ENCODE measurements at places on chromosomes 3 and 15. TPM values are rescaled to one million over a fixed set of nuclear protein-coding genes. Genes with fewer than 3 reads are reported as not detected.

The CAV3 gene
- not detected for total RNA-seq

The PLA2G4B gene
- total RNA-seq, result 0.91 TPM

The RAB5A gene
- total RNA-seq, result 74.8 TPM

The CCNL1 gene
- total RNA-seq, result 45.3 TPM

The CAMP gene
- total RNA-seq, result 0.83 TPM

DNA sequence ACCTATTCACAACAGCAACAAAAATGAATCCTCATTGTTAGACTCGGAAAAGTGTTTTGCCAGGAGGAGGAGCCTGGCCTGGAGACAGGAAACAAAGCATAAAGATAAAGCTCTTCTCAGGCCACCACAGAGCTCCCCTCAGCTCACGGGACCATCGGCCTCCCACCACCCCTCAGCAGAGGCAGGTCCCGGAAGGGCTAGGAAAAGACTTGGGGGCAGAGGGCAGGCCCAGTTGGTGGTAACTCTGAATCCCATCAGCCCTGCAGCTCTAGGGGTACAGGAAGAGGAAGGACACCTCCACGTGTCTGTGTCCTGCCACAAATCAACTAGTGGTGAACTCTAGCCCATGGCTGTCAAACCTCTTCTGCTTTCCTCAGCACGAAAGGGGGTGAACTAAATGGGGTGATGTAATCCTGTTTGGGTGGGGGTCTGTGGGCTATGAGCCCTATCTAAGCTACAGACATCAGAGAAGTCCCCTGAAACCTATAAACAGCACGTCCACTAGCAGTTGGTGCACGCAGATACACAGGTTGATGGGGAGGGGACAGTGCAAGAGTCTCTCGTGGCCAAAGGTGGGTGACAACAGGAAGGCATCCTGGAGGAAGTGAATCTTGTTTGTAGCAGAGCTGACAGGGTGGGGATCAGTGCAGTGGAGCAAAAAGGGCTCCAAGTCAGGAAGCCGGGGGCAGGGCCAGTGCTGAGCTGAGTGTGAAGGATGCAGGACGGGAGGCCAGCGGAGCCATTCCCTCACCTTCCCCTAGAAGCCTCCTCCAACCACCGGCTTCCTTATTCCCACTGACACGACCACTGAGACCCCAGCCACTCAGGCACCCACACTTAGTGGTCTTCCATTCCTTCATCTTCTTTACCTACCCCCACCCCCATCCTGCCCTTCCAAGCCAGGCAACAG is 111.1 kb upstream of the HACD2 start:
- peaks cover 12% of the 10 kb centered on the region for H3K36me3 ChIP-seq
- peak overlapping the region; percentile 81 for H3K4me3 ChIP-seq
- no peaks in the 10 kb centered on the region for H3K27me3 ChIP-seq
- DNase-seq, result no peak
- peak overlapping the region; percentile 95 for H3K27ac ChIP-seq

DNA sequence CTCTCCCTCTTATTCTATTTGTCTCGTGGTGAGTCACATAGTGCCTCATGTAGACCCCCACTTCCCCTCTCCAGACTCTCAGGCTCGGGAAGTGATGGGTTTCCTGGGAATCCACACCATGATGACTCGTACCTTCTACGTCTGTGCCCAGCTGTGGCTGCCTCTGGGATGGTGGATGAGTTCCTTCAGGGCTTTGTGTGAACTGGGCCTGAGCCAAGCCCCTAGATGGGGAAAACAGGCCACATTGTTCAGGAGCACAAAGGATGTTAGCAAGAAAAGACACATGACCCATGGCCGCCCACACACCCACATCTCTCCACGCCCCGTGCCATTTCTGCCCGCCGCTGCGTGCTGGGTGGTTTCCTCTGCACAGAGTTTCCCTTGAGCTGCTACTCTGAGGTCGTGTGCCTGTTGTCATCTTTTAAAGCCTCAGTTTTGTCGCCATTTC is 10.5 kb downstream of the ISG20 start:
- H3K36me3 ChIP-seq, result no peaks in the 10 kb centered on the region
- no peak overlapping the region for H3K4me3 ChIP-seq
- no peaks in the 10 kb centered on the region for H3K27me3 ChIP-seq

DNA sequence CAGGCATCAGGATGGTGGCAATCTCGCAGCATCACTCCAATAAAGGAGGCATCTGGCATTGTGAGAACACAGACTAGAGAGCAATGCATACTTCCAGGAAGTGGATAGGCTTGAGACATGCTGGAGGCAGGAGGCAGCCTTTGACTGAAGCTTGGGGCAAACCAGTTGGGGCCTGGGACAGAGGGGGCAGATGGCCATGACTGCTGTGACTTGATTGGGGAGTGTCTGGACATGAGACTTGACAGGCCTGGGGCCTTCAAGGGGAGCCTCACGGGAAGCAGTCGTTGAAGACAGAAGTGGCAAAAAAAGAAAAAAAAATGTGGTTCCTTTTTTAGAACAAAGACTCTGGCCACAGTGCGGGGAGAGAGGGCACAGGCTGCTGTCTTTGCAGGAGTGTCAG is 44.7 kb upstream of the CHRNA7 start:
- H3K27ac ChIP-seq, result no peak overlapping the region
- H3K36me3 ChIP-seq, result no peaks in the 10 kb centered on the region
- no peaks in the 10 kb centered on the region for H3K27me3 ChIP-seq
- no peaks in the 10 kb centered on the region for H3K4me1 ChIP-seq
- no peak for DNase-seq

GRCh38 chr3:162217647-162218046 is 721.0 kb downstream of the OTOL1 start:
- peaks cover 13% of the 10 kb centered on the region for H3K4me1 ChIP-seq
- H3K27me3 ChIP-seq, result no peaks in the 10 kb centered on the region
- no peak for DNase-seq

- no peak overlapping the region for H3K4me3 ChIP-seq
- no peaks in the 10 kb centered on the region for H3K36me3 ChIP-seq
- no peaks in the 10 kb centered on the region for H3K4me1 ChIP-seq
- no peaks in the 10 kb centered on the region for H3K27me3 ChIP-seq
Measured at GRCh38 chr15:27499191-27499590, 528.2 kb downstream of the GABRG3 start.

DNA sequence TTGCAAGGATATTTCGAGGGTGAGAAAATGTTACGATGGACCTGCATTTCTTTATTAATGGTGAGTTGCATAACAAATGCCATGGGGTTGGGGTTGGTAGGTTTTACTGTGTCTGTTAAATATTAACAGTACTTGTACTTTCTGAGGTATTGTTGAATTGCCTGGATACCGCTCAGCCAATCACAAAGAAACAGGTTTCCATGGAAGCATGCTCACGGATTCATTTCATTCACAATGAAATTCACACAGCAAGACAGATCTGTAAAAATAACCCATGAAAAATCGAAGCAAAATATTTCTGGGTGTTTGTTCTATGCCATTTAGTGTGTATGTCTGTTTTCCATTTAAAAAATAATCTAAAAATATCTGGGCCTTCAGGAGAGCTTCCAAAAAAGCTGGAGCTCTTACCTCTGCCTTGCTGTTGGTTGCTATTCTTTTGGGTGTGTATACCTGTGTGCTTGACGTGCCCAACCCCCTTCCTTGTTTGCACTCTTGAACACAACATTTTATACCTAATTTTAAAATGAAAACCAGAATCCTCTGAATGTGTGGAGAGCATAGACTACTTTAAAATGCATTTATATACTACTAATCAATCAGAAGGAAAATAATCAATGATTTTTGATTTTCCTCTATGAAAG is 479.8 kb upstream of the TBL1XR1 start:
- H3K36me3 ChIP-seq, result no peaks in the 10 kb centered on the region
- no peak for DNase-seq
- H3K4me3 ChIP-seq, result no peak overlapping the region
- peaks cover 47% of the 10 kb centered on the region for H3K4me1 ChIP-seq
- no peaks in the 10 kb centered on the region for H3K27me3 ChIP-seq

DNA sequence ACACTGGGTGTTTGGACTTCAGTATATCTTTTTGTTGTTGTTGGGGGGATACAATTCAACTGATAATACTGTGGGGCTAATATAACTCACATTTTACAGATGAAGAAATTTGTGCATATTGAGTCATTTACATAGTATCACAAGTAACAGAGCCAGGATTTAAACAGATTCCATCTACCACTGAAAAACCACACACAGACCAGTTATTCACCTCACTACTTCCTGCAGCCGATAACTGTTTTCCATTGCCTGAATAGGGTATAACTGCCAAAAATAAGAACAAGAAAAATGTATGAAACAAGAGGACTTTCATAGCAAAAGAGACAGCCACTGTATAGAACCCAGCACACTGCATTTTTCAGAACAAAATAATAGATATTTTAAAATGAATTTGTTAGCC is 215.8 kb upstream of the CNTN6 start:
- H3K4me3 ChIP-seq, result no peak overlapping the region
- no peak overlapping the region for H3K27ac ChIP-seq
- DNase-seq, result no peak
- H3K27me3 ChIP-seq, result no peaks in the 10 kb centered on the region
- H3K36me3 ChIP-seq, result no peaks in the 10 kb centered on the region
- H3K4me1 ChIP-seq, result no peaks in the 10 kb centered on the region

- no peaks in the 10 kb centered on the region for H3K27me3 ChIP-seq
- peaks cover 18% of the 10 kb centered on the region for H3K4me1 ChIP-seq
- H3K4me3 ChIP-seq, result peak overlapping the region; percentile 85
- H3K27ac ChIP-seq, result peak overlapping the region; percentile 85
Measured at GRCh38 chr3:149085828-149086231, 503 bp downstream of the HLTF start.

GRCh38 chr3:5731100-5731499 is 543.6 kb downstream of the EDEM1 start:
- H3K4me1 ChIP-seq, result no peaks in the 10 kb centered on the region
- no peaks in the 10 kb centered on the region for H3K36me3 ChIP-seq
- no peak for DNase-seq
- no peaks in the 10 kb centered on the region for H3K27me3 ChIP-seq

DNA sequence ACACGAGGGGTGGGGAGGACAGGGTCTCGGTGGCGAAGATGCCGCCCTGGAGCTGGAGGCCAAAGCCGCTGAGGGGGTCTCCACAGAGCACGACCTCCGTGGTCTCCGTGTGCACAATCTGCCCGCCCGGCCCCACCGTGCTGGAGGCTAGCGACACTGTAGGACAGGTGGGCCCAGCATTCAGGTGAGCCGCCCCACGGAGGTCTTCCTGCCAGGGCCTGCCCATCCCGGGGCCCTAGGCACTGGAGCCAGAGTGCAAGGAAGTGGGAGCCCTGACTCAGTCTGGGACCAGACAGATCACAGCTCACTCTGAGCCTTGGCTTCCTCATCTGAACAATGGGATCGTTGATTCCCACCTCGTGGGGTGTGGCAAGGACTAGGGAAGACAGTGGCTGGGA is 25.8 kb downstream of the GRIP2 start:
- H3K27ac ChIP-seq, result no peak overlapping the region
- no peaks in the 10 kb centered on the region for H3K36me3 ChIP-seq
- no peaks in the 10 kb centered on the region for H3K4me1 ChIP-seq
- no peaks in the 10 kb centered on the region for H3K27me3 ChIP-seq
- H3K4me3 ChIP-seq, result no peak overlapping the region
- no peak for DNase-seq

- H3K27me3 ChIP-seq, result no peaks in the 10 kb centered on the region
- H3K36me3 ChIP-seq, result peaks cover 48% of the 10 kb centered on the region
- H3K27ac ChIP-seq, result no peak overlapping the region
- peaks cover 1% of the 10 kb centered on the region for H3K4me1 ChIP-seq
- no peak for DNase-seq
- H3K4me3 ChIP-seq, result no peak overlapping the region
Measured at GRCh38 chr3:49911611-49912010, 7.9 kb upstream of the MST1R start.

DNA sequence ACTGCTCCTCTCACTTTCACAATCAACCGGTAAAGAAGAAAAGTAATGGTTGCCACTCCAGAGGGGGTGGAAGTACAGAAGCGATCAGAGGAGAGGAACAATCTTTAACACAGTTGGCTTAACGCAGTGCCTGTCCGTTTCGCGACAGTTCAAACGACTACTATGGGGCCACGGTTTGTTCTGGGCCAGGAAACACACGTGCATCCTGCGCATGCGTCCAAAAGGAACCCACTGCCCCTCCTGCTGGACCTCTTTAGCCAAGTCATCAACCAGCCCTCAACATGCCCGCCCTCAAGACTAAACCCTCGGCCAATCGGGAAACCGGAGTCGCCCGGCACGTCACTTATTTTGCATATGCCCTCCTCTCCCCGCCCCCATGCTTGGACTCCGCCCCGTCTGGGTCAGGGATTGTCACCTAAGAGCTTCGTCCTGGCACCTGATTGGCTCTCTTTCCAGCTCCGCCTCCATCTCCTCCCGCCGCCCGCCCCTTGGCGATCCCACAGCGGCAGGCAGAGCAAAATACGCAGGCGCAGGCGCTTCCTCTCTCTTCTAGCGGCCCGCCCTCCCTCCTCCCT is 345 bp upstream of the CDV3 start:
- peak overlapping the region; percentile 77 for H3K4me3 ChIP-seq
- peak overlapping the region; percentile 95 for H3K27ac ChIP-seq
- H3K27me3 ChIP-seq, result no peaks in the 10 kb centered on the region
- peaks cover 64% of the 10 kb centered on the region for H3K4me1 ChIP-seq
- peak; percentile 100 for DNase-seq
- peaks cover 9% of the 10 kb centered on the region for H3K36me3 ChIP-seq

DNA sequence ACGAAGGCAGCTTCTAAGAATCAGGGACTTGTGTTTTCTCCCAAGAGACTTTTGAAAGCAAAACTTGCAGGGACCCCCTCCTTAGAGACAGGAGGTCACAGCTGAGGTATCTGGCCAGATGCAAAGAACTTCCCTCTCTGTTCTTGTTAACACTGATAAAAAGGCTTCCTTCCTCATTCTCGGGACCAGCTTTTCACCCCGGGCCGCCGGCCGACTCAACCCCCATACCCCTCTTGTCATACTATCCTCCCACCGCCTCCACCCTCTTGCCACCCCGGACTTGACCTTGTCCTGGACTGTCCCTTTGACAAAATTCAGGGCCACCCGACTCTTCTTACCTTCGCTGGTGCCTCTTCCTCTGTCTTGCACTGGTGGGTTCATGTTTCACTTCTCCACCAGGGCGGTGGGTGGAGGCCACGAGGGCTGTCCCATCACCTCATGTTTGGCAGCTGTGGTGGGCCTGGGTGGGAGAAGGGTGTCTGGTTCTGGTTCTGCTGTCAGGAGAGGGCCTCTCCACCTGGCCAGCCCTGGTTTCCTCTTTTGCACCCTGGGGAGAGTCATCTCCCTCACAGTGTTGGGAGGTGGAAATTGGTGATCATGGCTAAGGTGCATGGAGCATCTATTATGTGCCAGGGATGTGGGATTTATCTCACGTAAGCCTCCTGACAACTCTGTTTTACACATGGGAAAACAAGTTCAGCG is 32.5 kb downstream of the BHLHE40 start:
- no peaks in the 10 kb centered on the region for H3K36me3 ChIP-seq
- H3K4me1 ChIP-seq, result peaks cover 19% of the 10 kb centered on the region
- H3K27me3 ChIP-seq, result no peaks in the 10 kb centered on the region
- no peak overlapping the region for H3K4me3 ChIP-seq
- H3K27ac ChIP-seq, result no peak overlapping the region

GRCh38 chr3:14124223-14124614 is 451 bp downstream of the CHCHD4 start:
- H3K4me1 ChIP-seq, result peaks cover 45% of the 10 kb centered on the region
- H3K27me3 ChIP-seq, result no peaks in the 10 kb centered on the region

- H3K36me3 ChIP-seq, result no peaks in the 10 kb centered on the region
- peak; percentile 21 for DNase-seq
- no peaks in the 10 kb centered on the region for H3K27me3 ChIP-seq
- no peaks in the 10 kb centered on the region for H3K4me1 ChIP-seq
- H3K27ac ChIP-seq, result no peak overlapping the region
- H3K4me3 ChIP-seq, result no peak overlapping the region
Measured at GRCh38 chr15:80562033-80562432, 133.1 kb upstream of the ABHD17C start.

- no peak overlapping the region for H3K4me3 ChIP-seq
- H3K27me3 ChIP-seq, result no peaks in the 10 kb centered on the region
- no peak for DNase-seq
- H3K4me1 ChIP-seq, result no peaks in the 10 kb centered on the region
- no peak overlapping the region for H3K27ac ChIP-seq
Measured at GRCh38 chr15:48273049-48273448, 58.2 kb upstream of the DUT start.

Data from esophagus muscularis mucosa (tissue), 4 donors.